ENCODE measurements at places on chromosomes 4 and X.

DNA sequence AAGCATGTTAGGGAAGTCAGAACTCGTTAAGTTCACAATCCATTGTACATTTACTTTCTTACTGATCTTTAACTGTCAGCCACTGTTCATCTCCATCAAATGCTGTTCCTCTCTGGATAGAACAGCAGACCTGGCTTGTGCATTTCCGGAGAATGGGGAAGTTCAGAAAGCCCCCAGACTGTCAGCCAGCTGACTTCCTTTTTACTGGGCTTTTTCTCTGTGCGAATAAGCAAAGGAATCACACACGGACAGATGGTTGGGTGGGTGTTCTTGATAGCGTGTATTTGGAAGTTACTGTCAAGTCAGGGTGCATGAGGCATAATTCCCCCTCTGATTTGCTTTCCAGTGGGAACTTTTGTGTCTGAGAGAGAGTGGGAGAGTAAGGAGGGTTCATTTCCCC, 56.8 kb downstream of the TSPAN7 start:
- no peak for DNase-seq

DNA sequence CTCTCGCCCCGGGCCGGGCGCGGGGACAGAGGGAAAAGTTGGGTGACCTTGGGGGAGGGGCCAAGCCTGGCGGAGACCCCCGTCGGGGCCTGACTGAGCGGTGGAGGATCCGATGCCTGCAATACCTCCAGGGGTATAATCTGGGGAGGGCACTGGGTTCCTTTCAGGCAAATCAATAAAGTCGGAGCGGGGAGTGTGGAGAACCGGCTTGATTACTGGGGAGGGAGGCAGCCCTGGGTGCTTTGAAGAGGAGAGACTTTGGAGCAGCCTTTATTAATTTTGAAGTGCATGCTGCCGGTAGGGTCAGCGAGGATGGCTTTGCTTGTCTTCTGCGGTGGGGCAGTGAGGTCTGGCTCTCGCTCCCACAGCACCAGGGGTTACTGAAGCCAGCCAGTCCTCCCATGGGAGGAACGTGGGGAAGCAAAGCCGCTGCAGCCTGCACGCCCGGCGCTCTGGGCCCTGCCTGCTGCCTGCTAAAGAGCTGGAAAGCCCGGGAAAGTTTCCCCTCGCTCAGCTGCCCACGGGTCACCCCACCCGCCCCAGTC, 403 bp upstream of the LGI2 start:
- DNase-seq: no peak

DNA sequence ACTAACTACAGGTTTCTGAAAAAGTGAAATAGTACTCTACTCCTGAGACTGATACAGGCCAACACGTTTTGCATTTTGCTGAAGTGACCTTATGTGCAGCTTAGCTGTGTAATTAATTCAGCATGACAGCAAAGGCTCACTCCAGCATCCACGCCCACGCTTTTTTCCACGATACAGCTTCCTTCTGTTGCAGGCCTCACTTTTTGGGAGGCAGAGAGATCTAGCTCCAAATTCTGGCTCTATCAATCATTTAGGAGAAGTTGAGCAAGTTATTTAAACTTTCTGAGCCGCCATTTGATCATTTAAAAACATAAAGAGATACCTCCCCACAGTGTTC, 160.3 kb downstream of the AFAP1 start:
- no peak for DNase-seq

- no peak for DNase-seq
Observed at GRCh38 chr4:169340834-169341233, 70.1 kb upstream of the SH3RF1 start.

DNA sequence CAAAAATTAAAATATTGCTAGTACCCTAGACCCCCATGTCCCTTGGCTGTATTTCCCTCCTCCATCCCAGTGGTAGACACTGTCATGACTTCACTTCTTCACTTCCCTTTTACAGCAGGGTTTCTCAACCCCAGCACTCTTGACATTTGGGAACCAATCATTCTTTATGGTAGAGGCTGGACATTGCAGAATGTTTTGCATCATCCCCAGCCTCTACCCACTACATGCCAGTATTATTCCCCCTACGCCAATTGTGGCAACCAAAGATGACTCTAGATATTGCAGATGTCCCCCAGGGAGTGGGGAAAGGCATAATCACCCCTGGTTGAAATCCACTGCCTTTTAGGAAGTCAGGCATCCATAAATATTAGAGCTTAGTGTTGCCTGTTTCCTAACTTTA, 138.6 kb downstream of the AMELX start:
- no peak for DNase-seq

DNA sequence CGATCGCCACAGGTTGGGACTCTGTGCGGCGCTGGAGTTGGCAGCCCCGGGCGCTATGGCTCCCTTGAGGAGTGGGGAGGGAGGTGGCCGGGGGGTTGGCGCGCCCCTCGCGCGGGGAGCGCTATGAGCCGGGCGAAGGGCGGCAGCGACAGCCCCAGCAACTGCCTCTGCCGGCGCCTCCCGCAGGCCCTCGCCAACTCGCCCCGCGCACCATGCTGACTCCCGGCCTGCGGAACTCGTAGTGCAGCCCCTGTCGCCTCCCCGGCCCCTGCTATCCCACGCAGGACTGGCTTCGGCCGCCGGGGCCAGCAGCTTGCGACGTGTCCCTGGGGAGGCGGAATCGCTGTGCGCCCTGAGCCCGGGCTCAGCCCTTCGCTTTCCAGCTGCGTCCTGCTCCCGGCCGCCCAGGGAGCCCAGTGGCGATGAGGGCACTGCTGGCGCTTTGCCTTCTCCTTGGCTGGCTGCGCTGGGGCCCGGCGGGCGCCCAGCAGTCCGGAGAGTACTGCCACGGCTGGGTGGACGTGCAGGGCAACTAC, 415 bp downstream of the SHISA3 start:
- DNase-seq: no peak

DNA sequence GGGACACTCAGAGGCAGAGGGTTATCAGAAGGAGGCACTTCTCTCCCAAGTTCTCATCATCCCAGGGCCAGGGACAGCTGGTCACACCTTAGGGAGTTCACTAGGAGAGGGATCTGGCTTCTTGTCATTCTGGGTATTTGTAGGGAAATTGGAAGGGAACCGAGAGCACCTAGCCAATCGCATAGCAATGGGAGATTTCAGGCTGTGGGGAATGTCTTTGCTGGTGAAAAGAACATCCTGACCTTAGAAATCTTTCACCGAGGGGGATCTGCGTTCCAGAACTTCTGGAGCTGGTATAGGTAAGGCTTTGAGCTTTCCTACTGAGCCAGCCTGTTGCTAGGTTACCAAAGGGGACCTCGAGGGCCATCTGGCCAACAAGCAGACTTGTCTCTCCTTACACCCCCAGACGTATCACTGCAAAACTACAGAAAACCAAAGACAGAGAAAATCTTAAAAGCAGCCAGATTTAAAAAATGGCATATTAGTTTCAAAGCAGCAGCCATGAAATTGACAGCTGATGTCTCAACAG, 6.8 kb downstream of the HTT-AS start:
- no peak for DNase-seq

GRCh38 chr4:85318415-85318814, 156.5 kb upstream of the ARHGAP24 start:
- no peak for DNase-seq

DNA sequence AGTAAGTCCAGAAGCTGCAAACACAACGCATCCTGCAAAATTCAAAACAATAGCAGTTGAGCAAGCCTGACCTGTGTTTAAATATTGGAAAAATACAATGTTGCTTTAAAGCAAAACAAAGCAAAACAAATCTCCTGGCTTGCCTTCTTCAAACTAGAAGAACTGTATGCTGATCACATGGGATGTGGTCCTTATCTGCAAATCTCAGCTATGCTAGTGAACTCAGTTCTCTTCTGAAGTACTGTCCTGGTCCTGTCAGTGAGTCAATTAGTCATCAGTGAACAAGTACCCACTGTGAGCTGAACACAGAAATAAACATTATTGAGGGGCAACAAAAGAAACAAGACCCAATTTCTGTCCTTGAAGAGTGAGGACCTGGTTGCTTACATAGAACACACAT, 522.5 kb downstream of the SMARCA1 start:
- no peak for DNase-seq

DNA sequence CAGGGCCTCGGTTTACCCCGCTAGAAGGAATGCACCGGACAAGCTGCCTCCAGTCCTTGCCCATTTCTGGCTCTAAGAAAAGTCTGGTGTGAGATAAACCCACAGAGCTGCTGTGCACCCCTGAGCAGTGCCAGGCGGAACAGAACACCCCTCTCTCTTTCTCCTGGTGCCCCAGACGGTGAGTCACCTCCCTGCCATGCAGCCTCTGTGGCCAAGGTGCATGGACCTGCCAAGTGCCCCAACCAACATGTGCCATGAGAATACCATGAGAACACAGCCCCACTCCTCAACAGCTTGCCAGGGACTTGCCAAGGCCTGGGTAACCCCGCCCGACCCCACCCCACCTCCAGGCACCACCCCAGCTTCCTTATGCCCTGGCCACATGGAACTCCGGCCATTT, 47.7 kb upstream of the MAN2B2 start:
- no peak for DNase-seq

DNA sequence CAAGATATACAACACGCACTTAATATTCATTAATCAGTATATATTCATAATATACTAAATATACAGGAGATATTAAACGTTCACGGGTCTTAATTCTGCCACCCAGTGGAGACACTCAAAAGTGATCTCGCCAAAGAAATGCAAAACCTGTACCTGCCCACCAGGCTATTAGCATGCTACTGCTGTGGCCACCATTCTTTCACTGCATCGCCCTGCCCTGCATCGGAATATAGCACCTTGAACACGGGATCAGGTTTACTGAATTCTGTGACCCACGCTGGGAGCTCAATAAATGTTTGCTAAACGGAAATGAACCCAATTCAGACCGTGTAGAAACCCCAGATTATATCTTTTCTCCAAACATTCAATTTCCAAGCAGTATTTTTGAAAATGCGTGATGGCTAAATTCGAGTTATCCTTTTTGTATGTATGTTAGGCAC, 840 bp upstream of the CLCN3 start:
- DNase-seq: no peak

GRCh38 chrX:84186603-84187532, 1.1 kb downstream of the RPS6KA6 start:
- DNase-seq: no peak

GRCh38 chr4:73435984-73436383, at the start of gene AFP:
Gene AFP (plus strand): TSS chr4:73436221. CDS start chr4:73436263, 42 bp downstream.
- DNase-seq: no peak

DNA sequence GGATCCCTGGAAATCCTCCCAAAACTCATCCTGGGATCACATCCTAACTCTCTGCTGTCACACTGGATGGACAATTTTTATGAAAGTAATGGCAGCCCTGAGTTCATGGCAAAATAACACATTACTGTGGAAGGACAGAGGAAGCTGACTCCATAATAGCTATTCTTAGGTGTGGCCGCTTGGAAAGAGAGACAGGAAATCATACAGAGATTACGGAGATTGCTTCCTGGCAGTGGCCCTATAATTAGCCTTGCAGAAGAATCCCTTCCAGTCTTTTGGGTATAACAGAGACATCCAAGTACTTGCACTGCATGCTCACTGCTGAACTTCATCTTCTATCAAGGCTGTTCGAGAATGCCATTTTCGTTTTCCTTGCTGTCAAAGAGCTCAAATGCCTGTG, 133.1 kb upstream of the VCX start:
- no peak for DNase-seq

GRCh38 chr4:78863991-78864390, 75.2 kb downstream of the PAQR3 start:
- no peak for DNase-seq

GRCh38 chr4:87330761-87331160, 8.1 kb upstream of the HSD17B13 start:
- DNase-seq: no peak

DNA sequence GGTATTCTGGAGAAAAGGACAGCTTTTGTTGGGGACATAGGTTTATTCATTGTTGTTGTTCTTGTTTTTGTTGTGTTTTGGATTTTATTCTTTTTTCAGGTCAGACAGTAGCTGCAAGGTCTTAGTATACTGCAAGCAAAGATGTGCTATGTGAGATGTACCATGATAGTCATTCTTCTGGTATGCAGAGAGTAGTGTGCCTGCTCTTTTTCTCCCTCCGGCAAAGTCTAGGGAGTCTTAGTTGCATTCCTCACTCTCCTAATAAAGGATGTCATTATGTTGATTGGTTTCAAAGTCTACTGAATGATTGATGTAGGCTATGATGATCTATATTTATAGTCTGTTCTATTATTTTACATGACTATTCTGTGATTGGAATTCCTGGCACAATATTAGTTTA, 119.9 kb upstream of the POF1B start:
- DNase-seq: no peak

- DNase-seq: no peak
Observed at GRCh38 chr4:55356991-55357461, 11.0 kb downstream of the SRD5A3 start.

DNA sequence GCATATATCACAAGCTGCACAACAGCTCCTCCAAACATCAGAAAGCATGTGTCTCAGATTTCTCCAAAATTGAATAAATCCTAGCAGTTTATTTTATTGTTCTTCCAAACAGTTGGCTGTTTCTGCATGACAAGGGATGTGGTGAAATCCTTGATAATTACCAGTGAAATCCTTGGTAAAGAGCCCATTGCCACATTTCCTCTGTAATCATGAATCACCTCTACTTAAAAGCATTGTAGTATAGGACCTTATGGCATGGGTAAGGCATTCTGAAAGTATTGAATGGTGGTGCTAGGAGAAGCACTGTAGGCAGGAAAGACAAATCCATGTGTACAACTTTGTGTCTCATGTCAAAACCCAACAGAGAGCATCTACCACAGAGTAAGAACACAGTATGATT, 135.8 kb upstream of the NDST3 start:
- DNase-seq: no peak

DNA sequence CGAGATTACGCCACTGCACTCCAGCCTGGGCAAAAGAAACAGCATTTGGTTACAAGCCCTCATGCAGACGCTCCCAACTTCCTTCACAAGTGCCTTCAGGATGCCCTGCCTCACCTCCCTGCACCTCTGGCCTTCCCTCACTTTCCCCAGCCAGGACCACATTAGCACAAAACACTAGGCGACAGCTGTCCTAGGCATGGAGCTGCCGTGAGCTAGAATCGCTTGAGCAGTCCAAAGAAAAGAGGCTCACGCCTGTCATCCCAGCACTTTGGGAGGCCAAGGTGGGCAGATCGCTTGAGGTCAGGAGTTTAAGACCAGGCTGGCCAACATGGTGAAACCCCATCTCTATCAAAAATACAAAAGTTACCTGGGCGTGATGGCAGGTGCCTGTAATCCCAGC, 15.8 kb downstream of the RNF212 start:
- no peak for DNase-seq

DNA sequence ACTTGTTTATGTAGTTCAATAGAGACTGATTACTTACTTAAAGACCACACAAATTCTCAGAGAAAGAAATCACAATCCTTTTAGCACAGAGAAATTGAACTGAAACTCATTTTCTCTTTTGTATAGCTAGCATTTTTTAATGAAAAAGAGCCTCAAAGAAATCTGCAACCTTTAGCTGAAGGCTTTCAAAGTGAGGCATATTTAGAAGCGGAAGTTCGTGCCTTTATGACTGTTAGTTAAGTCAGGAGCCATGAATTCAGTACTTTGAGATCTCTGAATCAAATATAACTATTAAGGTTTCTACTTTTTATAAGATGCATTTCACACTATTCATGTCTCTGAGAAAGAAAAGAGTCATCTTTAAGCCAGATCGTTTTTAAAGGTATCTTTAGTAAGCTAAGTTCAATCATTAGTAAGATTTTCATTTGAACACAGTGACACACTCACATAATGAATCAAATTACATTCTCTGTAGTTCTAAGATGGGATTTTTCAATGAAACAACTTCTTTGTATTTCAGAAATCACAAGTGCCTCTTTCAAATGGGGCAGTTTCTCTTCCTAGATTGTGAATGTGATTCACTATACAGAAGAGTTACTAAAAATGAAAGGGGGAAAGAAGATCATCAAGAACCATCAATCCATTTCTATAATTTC, 61.4 kb downstream of the SMARCA1 start:
- DNase-seq: no peak

GRCh38 chrX:40173143-40174000, 75.6 kb upstream of the BCOR start:
- no peak for DNase-seq

Data from GM04504 (cell line).